ENCODE measurements at places on chromosomes 5 and 9.

- no peak for DNase-seq
Measured at GRCh38 chr5:137148159-137148558, 351.0 kb downstream of the SPOCK1 start.

DNA sequence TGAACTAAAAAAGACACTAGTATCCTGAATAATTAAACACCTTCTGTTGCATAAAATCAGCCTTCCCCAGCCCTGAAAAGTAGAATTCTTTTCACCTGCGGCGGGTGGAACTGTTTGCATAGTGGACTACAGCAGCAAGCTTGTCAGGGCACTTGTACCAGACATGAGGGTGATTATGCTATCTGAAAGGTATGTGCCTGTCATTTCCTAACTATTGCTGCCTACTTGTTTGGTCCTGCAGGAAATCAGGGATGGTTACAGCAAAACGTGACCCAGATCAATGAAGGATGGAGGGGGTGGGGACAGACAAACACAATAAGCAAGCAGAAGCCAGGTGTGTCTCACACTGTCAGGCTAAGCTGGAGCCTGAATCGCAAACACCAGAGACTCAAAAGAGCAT is 385.6 kb downstream of the MLLT3 start:
- DNase-seq: no peak

- no peak for DNase-seq
Measured at GRCh38 chr5:33857037-33857436, 34.8 kb downstream of the ADAMTS12 start.

DNA sequence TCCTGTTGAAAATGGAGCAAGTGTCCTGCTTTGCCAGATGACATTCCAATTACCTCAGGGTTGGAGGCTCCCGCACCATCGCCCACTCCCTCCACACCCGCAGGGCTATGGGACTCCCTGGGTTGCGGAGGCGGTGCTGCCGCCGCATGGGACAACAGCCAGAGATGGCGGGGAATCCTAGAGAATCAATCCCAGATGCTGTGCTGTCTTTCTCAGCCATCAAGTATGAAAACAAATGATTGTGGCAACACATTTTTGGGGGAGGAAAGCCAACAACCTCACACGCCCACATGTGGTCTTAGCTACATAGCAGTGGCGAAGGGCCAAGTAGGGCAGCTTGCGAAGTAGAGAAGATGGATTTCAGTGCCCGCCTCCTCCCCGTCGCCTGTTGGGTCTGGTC is 46.7 kb downstream of the IL31RA start:
- no peak for DNase-seq

- DNase-seq: no peak
Measured at GRCh38 chr9:91419222-91420191, 4.1 kb downstream of the NFIL3 start.

- no peak for DNase-seq
Measured at GRCh38 chr5:68465934-68466551, 250.5 kb downstream of the PIK3R1 start.

DNA sequence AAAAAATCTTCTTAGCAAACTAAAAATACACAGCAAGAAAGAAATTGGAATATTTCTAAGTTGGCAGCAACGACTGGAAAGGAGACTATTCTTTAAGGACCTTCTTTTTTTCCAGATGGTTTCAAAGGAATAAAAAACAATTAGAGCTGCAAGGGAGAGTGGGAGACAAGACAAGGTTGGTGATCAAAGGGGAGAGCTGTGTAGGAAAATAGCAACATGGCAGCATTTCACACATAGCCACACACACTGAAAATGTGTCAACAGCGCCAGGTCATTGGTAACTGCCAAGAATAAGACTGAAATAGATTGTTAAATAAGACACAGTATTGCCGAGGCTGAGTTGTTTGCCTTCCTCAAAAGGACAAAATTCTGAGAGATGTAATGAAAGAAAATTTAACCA is 88.1 kb upstream of the TLE1 start:
- DNase-seq: no peak

- no peak for DNase-seq
Measured at GRCh38 chr5:169114466-169115065, 186.4 kb downstream of the SLIT3 start.

- DNase-seq: no peak
Measured at GRCh38 chr5:1867114-1867814, 15.5 kb downstream of the IRX4 start.

GRCh38 chr9:98009936-98010335 is 26.8 kb downstream of the ANP32B start:
- no peak for DNase-seq

DNA sequence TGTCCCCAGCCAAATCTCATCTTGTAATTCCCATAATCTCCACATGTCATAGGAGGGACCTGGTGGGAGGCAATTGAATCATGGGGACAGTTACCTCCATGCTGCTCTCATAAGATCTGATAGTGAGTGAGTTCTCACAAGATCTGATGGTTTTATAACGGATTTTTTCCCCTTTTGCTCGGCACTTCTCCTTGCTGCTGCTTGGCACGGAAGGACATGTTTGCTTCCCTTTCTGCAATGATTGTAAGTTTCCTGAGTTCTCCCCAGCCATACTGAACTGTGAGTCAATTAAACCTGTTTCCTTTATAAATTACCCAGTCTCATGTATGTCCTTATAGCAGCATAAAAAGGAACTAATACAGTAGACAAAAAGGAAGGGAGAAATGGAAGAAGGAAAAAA is 76.7 kb upstream of the CCNG1 start:
- no peak for DNase-seq

GRCh38 chr9:111959468-111960359 is 63.1 kb downstream of the UGCG start:
- no peak for DNase-seq

GRCh38 chr5:60997721-60998120 is 52.7 kb downstream of the NDUFAF2 start:
- DNase-seq: no peak

GRCh38 chr5:2780421-2781171 is 29.1 kb upstream of the IRX2 start:
- DNase-seq: no peak

DNA sequence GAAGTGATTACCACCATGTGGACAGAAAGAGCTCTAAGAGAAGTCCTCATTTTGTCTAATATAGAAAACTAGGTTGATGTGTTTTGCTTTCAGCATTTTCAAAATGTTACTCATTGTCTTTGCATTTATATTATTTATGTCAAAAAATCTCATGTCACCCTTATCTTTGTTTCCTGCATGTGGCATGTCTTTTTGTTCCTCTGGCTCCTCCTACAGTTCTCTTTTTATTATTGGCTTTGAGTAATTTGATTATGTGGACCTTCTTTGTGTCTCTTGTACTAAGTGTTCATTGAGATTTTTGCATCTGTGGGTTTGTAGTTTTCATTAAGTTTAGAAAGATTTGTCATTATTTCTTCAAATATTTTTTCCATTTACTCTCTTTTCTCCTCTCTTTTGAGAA is 58.8 kb downstream of the GNG10 start:
- DNase-seq: no peak

DNA sequence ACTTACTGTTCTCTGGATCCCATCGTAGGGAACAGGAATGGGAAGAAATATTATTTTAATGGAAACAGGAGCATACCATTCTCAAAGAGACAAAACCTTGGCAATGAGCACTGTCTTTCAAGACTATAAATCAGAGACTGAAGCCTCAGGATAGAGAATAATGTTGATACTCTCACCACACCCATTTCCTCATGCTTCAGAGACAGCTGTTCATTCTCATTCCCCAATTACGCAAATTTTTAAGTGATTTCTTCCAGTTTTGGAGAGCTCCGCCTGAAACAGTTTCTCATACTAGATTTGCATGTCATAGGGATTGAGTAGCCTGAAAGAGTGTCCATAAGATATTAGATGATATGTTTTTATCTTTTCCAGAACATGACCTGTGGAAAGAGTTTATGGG is 290.5 kb upstream of the RASA1 start:
- no peak for DNase-seq

GRCh38 chr5:16489322-16489791 is 23.8 kb upstream of the ZNF622 start:
- DNase-seq: no peak

GRCh38 chr5:158264264-158264663 is 405.3 kb upstream of the CLINT1 start:
- no peak for DNase-seq

GRCh38 chr9:90379771-90380170 is 262.9 kb downstream of the DIRAS2 start:
- DNase-seq: no peak

GRCh38 chr5:68229416-68229815 is 13.9 kb downstream of the PIK3R1 start:
- DNase-seq: no peak

- no peak for DNase-seq
Measured at GRCh38 chr9:92600462-92601261, 64.9 kb upstream of the ECM2 start.

- DNase-seq: no peak
Measured at GRCh38 chr9:123376218-123377071, 20.4 kb downstream of the CRB2 start.

- no peak for DNase-seq
Measured at GRCh38 chr9:126123927-126124326, 202.7 kb upstream of the MVB12B start.

DNA sequence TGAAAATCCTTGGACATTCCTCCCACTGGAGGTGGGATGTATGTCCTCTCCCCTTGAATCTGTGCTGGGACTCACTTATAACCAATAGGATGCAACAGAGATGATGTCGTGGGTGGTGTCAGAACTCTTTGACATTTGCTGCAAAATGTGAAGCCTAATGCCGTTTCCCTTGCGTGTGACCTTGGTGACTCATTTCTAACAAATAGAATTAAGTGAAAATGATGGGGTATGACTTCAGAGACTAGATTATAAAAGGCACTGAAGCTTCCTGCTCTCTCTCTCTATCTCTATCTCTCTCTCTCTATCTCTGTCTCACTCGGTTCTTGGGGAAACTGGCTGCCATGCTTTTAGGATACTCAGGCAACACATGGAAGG is 126.1 kb upstream of the STC2 start:
- no peak for DNase-seq

DNA sequence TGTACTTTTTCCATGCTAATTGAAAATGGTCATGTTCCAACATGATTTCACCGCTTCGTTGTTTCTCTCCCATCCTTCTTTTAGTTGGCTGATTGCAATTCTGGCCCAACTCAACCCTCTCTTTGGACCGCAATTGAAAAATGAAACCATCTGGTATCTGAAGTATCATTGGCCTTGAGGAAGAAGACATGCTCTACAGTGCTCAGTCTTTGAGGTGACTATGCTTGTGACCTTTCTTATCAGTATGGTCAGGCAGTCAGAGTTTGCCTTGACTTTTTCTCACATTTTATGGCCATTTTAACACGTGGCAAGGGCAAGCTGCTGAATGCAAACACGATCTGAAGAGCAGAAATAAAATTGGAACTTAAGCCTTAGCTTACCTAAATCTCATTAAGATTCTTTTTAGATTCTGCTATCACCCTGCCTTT is 36.0 kb upstream of the CREBRF start:
- DNase-seq: no peak

DNA sequence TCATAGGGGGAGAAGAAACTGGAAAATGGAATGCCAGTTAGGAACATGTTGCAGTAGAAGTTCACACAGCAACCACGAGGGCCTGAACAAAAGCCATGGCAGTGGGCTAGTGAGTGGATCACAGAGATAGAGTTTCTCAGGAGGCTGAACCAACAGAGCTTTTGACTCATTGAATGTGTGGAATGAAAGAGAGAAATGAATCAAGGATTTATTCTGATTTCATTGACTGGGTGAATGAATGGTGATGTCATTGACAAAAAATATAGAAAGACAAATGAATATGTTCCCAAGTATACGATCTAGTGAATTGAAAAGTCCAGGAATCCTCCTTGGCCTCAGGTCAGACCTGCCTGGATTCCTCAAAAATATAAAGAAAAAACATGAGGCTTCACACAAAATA is 99.2 kb downstream of the ZNF462 start:
- no peak for DNase-seq

- no peak for DNase-seq
Measured at GRCh38 chr5:42583322-42583721, 160.1 kb downstream of the GHR start.

- DNase-seq: no peak
Measured at GRCh38 chr9:94656200-94656599, 16.9 kb upstream of the FBP1 start.

GRCh38 chr5:56908942-56909293 is 478 bp upstream of the SETD9 start:
- no peak for DNase-seq

DNA sequence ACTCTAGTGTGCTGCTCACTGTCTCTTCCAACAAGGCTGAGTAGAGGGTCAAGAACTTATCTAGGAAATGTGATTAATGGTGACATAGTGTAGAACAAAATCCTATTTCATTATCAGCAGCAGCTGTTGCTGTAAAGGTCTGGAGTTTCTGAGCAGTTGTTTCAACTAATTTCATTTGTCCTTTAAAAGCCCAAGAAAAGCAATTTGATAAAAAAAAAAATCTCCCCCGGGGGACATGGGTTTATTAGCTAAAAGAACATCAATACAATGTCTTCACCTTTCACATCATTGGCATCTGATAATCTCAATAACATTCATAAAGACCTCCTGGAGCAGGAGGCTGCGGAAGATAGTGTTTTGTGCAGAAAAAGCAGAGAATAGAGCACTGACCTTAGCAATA is 468.1 kb downstream of the KCTD16 start:
- no peak for DNase-seq

- no peak for DNase-seq
Measured at GRCh38 chr9:80649496-80649895, 1039.9 kb downstream of the TLE1 start.

DNA sequence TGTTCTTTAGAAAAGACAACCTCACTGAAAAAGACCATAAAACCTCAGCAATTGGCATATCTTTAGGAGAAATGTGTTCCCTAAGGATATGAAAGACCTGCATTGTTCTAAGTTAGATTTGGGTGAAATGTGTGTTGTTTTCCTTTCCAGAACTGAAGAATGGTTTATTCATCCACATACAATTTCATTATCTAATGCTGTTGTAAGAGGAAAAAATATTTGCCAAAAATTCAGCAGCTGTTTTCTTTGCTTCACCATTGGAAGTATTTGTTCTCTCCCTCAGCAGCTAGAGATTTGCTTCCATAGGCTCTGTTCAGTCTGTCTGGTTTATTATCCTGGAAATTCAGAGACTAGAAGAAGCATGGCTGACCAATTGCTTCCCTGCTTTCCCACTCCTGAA is 150.9 kb downstream of the ISOC1 start:
- no peak for DNase-seq

- no peak for DNase-seq
Measured at GRCh38 chr9:87197349-87198130, 250.2 kb upstream of the GAS1 start.

- DNase-seq: no peak
Measured at GRCh38 chr9:95061916-95062595, 255.5 kb downstream of the FANCC start.

DNA sequence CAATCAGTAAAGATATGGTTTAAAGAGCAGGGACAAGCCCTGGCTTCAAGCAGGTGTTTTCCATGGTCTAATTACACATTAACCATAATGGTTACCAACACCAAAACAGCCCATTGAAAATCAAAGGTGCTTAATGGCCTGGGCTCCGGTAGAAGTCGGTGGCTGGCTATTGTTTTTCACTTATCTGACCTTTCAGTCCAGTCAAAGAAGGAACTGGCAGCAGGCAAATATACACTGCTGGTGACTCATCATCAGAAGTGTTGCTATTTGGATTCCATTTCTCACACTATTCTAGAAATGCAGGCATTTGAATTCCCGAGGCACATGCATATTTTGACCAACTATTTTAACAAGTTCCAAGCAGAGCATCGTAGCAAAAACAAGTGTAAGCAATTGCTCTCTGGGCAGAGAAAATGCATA is 26.3 kb upstream of the GABRP start:
- DNase-seq: no peak

Data from stimulated activated CD8-positive, alpha-beta memory T cell treated with anti-CD3 and anti-CD28 coated beads, Interleukin-15, amount 100 ng/mL, for 4 hours (primary cell).